ENCODE measurements at places on chromosomes 7 and 10.

DNA sequence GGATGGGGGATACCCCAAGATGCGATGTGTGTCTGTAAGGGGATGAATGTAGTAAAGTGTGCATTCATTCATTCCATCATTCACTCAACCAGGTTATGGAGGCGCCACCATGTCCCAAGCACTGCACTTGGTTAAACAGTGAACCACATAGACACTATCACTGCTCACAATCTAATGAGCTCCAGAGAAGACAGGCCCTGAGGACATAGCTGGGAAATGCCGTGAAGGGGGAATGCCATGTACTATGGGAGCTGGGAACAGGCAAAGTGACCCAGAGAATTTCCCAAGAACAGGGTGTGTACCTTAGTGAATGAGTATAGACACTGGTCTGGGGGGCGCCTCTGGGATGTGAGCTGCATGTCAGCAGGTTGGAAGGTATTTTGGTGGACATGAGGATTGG lies 44.5 kb upstream of the LBX1 start:
- H3K36me3 ChIP-seq = no peaks in the 10 kb centered on the region
- H3K27me3 ChIP-seq = peaks cover 5% of the 10 kb centered on the region
- H3K27ac ChIP-seq = no peak overlapping the region
- no peak for DNase-seq
- no peak overlapping the region for H3K4me3 ChIP-seq

GRCh38 chr10:121159670-121160069 lies 308.5 kb downstream of the WDR11 start:
- no peak overlapping the region for H3K4me3 ChIP-seq
- no peak overlapping the region for H3K27ac ChIP-seq
- H3K27me3 ChIP-seq = no peaks in the 10 kb centered on the region
- H3K4me1 ChIP-seq = no peaks in the 10 kb centered on the region

DNA sequence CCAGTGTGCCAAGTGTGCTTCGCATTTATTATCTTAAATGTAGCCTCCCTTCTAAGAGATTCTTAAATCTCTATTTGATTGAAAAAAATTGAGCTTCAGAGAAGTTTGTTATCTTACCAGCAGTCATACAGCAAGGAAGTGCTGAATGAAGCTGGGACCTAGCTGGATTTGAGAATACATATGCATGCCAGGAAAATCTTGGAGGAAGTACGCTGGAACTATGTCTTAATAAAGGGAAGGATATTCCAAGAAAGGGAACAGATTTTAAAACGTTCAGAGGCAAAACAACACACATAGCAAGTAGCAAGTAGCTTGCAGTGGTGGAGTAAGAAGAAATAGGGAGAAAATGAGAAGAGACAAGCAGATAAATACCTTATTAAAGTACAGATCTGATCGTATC lies 1.5 kb downstream of the CFAP70 start:
- DNase-seq = no peak
- H3K27ac ChIP-seq = no peak overlapping the region
- H3K4me1 ChIP-seq = peaks cover 9% of the 10 kb centered on the region
- no peak overlapping the region for H3K4me3 ChIP-seq
- peaks cover under 1% of the 10 kb centered on the region for H3K36me3 ChIP-seq
- H3K27me3 ChIP-seq = no peaks in the 10 kb centered on the region

DNA sequence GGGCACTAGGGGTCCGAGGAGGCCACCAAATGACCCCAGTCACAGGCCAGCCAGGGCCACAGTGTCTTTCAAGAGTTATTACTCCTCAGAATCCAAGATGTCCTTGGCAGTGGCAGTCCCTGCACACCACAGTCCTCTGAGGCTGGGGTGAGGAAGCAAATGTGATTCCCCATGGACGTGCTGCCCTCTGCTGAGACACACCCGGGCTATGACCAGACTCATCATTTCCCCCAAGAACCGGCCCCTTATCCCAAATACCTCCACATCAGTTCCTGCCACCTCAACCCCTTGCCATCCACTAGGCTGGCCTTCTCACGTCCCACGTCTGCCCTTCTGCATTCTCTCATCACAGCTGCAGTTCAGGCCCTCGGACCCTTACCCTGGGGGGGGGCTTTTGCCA lies 5.0 kb downstream of the PRKAG2 start:
- peaks cover 33% of the 10 kb centered on the region for H3K4me1 ChIP-seq
- H3K36me3 ChIP-seq = no peaks in the 10 kb centered on the region
- no peak for DNase-seq
- no peak overlapping the region for H3K4me3 ChIP-seq
- no peaks in the 10 kb centered on the region for H3K27me3 ChIP-seq

- no peak overlapping the region for H3K4me3 ChIP-seq
- no peaks in the 10 kb centered on the region for H3K4me1 ChIP-seq
- H3K27ac ChIP-seq = no peak overlapping the region
- no peaks in the 10 kb centered on the region for H3K36me3 ChIP-seq
- DNase-seq = peak; percentile 27
These were observed 47.1 kb upstream of the TMEM72 start for GRCh38 chr10:44864051-44864450.

All from common myeloid progenitor, CD34-positive (primary cell).